ENCODE measurements at places on chromosomes 11 and 22.

DNA sequence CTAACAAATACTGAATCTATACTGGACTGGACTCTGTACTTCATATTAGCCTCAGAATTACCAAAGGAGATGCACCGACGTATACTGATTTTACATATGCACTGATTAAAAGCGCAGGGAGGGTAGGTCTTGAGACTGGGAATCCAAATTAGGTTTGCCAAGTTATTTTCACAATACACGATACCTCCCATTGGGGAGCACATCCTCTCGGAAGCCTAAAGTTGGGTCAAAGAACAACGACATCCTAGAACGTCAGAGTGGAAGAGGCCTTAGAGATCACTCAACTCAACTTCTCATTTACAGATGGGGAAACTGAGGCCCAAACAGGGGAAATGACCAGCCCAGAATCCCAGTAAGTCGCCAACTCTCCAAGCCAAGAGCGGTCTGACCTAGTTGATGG lies 626 bp downstream of the DNAL4 start:
- no peak for DNase-seq

- DNase-seq: no peak
Observed at GRCh38 chr22:21665047-21665851, 563 bp upstream of the PPIL2 start.

DNA sequence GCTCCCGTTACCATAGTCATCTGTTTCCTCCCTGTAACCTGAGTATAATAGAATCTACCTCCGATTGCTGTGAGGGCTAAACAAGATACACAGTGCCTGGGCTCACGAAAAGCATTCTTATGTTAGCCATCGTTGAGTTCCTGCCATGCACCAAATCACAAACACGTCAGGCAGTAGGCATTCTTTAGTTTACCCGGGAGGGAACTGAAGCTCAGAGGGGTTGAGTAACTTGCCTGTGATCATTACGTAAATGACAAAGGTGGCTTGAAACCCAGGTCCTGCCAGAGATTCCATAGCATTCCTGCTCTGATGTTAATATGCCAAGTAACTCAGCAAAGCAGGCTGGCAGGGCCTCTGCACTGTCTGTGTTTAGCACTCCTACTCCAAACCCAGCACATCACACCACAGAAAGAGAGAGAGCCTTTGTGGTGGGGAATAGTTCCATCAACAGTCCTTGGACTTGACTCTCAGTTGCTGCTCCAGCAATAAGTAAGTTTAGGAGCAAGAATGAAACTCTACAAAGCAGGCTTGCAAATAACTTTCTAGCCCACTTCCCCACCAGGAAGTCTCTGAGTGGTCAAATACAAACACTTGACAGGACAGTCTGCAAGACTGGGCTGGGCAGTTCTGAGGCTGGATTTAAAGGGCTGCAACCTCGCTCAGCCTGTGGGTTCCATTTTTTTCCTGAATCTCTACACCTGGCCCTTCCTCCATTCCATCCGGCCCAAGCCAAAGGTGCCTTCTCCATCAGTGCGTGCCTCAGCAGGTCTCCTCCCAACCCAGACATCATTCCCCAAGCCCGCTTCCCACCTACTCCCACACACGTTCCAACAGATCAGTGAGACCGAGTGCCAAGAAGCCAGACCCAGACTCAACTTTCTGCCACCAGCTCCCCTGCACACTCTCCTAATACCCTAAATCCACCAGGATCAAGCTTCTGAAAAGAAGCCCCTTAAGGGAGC lies 1.1 kb downstream of the SCN2B start:
- no peak for DNase-seq

DNA sequence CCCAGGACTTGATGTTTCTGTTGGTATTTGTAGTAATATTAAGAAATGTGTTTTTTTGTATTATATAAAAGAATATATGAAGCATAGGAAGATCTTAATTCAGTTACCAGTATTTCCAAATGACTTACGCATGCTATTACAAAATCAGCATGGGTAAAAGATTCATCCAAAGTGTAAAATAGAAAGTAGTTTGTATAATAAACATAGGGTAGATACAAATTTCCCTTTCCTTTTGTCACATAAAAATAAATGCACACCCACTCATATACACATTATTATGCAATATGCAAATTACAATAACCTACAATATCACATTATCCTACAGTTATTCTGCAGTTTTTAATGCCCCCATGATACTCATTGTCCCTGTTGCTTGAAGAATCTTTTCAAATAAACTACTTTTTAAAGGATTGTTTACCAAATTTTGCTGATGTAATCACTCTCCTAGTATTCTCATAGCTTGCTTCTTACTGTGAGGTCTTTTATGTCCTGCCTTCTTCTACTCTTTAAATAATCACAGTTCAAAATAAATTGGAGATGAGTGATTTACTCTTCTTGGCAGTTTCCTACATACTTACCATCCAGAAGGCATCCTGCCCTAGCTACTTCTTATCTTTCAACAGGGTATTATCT lies 244.0 kb downstream of the CASP12 start:
- no peak for DNase-seq

GRCh38 chr11:133997554-133997953 lies 40.8 kb upstream of the IGSF9B start:
- DNase-seq: no peak

- DNase-seq: no peak
Observed at GRCh38 chr11:119324189-119324588, 7.3 kb upstream of the MCAM start.

- no peak for DNase-seq
Observed at GRCh38 chr11:10139656-10140055, 154.4 kb downstream of the SBF2 start.

DNA sequence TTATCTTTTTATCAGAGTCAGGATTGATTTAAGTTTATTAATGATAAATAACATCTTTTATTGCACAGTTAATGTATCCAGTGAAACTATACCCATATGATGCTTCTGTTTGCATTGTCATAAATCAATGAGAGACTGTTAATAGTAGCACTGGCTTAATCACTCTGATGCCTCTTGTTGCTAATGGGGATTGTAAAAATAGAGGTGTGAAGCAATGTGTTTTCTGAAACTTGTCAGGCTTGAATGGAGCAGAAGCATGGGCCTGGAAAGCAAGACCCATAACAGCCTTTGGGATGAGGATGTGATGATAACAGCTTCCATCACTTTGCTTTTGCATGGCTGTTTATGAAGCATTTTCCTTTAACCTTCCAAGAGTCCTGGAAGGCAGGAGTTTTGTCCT lies 319.7 kb downstream of the DDX10 start:
- no peak for DNase-seq

GRCh38 chr11:83438438-83438837 lies 152.3 kb upstream of the CCDC90B start:
- no peak for DNase-seq

DNA sequence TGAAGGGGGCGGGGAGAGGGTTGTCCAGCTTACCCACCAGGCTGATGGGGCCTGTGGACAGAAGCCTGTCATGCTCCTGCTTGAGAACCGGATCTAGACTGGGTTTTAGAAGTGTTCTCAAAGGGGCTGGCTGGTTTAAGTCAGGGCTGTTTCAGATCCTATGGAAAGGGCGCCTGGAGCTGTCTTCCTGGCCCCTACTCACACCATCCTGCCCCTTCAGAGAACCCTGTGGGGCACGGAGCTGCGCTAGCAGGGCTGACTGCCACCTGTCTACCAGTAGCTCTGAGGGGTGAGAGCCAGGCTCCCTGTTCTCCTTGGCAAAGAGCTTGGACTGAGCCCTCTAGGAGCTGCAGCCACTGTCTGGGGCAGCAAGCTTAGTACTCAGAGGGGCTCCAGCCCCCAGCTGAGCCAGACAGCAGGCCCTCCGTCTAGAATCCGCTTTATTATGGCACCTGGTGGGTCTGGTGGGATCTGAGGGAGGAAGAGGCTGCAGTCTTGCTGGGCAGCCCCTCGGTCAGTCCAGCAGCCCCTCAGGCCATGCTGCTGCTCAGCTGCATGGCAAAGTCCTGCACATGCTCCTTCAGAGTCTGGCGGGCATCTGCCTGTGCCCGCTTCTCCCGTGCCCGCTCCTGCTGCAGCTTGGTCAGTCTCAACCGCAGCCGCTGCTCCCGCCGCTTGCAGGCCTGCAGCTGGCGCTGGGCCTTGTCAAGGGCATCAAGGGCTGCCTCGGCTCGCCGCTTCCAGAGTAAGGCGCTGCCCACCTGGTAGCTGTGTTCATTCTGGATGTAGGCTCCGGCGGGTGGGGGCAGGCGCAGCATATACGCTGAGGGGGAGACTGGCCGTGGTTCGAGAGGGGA lies 2.3 kb downstream of the THAP7 start:
- DNase-seq: no peak

- no peak for DNase-seq
Observed at GRCh38 chr22:33919391-33920196, 682 bp downstream of the LARGE1 start.

DNA sequence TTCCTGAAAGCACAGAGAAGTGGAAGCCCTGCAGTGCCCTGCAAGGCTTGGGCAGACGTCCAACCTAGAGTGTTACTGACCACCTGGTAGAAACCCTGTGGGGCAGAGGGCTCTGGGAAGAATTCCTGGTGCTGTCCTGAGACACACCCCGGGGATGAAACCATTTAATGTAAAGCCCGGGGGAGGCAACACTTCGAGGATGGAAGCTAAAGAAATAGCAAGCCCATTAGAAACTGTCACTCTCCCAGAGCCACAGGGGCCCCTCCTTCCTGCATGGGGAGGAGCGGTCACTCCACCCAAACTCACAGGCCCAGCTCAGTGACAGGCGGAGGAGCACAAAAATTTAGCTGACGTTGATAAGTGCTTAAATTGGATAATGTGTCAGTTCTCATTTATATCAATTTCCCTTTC lies 57.6 kb downstream of the NRXN2 start:
- DNase-seq: no peak

GRCh38 chr11:42593441-42593840 lies 718.4 kb upstream of the API5 start:
- DNase-seq: no peak

GRCh38 chr11:98568013-98568412 lies 452.7 kb upstream of the CNTN5 start:
- DNase-seq: no peak

DNA sequence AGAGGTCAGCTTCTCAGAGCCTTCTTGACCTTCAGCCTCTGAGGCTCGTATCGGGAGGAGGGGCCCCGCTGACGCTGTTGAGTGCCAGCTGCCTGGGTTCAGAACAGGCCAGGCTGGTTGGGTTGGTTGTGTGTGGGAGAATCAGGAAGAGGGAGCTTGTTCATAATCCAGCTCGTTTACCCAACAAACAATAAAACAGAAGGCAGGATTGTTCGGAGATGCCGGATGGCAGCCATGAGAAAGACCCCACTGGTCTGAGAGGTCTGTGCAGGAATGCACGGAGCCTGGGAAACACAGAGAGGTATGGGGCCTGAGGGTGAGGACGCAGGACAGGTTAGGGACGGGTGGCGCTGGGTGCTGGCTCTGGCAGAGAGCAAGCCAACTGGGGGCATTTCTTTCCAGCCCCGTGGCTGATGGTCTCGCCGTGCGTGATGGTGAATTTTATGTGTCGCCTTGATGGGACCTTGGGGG lies 31.6 kb upstream of the SHANK2 start:
- no peak for DNase-seq

GRCh38 chr11:94132152-94132558 lies 3.5 kb downstream of the PANX1 start:
- DNase-seq: no peak

GRCh38 chr11:81970886-81971285 lies 762.8 kb downstream of the FAM181B start:
- DNase-seq: no peak

- DNase-seq: no peak
Observed at GRCh38 chr11:15668718-15669117, 554.0 kb downstream of the INSC start.

DNA sequence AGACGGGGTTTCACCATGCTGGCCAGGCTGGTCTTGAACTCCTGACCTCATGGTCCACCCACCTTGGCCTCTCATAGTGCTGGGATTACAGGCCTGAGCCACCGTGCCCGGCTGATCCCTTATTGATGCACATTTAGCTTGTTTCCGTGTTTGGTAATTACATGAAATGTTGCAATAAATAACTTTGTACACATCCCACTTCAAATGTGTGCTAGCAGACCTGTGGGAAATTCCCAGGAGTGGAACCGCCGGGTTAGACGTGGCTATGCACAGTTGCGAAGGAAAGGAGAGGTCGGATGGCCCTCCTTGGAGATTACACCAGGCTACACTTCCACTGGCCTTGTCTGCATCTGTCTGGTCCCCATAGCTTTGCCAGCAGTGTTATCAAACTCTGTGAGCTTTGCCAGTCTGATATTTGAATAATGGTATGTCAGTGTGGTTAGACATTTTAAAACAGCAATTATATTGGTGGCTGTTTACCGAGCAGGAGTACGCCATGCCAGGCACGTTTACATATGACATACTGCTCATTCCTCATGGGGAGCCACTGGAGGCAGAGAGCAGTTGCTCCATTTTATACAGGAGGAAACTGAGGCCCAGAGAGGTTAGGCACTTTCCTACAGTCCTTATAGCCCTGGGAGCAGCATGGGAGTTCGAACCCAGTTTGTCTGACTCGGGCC lies 27.2 kb upstream of the SYT7 start:
- DNase-seq: no peak

DNA sequence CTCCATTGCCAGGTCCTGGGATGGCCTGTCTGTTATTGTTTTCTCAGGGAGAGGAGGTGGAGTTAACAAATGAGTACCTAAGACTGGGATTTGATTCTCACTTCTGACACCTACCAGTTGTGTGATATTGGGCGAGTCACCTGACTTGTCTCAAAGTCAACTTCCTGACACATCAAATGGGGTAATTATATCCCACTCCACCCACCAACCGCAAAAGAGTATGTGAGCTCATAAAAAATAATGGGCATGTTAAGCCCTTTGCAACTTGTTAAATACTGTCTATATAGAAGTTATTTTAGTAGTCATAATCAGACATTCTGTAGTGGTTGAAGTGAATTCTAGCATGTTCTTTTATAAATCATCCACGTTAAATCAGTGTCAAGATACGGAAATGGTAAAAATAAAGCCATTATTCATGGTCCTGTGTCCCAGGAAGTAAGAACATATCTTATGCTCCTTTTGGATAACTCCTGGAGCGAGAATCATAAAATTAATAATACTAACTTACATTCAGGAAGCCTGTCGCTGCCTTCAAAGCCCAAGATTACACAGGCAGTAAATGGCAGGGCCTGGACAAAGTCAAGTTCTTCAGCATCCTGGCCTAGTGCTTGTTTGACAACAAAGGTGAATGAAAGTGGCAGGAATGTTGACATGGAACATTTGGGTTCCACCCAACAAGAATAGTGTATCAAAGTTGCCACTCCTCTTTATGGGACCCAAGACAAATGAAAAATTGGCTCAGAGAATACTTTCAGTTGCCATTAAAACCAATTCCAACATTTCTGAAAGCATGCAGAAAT lies 54.3 kb downstream of the SYTL2 start:
- no peak for DNase-seq

GRCh38 chr11:46456269-46457001 lies 64.9 kb upstream of the CHRM4 start:
- no peak for DNase-seq

DNA sequence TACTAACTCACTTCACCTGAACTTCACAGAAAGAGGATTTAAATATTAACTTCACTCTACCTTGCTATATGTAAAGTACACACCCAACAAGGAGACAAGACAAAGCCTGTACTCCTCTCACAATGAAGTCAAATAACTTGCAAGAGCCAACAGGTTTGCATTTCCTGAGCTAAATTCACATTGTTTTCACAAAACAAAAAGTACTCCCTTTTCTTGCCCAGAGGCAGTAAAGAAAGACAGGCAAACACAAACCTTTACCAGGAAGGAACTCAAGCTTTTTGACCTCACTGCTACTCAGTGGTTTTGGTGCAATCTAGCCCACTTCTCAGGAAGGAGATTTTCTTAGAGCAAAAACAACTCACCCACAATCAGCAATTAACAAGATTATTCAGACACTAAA lies 15.7 kb downstream of the USP28 start:
- no peak for DNase-seq
